HL-60 (cell line): ENCODE measurements at places on chromosomes 13 and 19.

DNA sequence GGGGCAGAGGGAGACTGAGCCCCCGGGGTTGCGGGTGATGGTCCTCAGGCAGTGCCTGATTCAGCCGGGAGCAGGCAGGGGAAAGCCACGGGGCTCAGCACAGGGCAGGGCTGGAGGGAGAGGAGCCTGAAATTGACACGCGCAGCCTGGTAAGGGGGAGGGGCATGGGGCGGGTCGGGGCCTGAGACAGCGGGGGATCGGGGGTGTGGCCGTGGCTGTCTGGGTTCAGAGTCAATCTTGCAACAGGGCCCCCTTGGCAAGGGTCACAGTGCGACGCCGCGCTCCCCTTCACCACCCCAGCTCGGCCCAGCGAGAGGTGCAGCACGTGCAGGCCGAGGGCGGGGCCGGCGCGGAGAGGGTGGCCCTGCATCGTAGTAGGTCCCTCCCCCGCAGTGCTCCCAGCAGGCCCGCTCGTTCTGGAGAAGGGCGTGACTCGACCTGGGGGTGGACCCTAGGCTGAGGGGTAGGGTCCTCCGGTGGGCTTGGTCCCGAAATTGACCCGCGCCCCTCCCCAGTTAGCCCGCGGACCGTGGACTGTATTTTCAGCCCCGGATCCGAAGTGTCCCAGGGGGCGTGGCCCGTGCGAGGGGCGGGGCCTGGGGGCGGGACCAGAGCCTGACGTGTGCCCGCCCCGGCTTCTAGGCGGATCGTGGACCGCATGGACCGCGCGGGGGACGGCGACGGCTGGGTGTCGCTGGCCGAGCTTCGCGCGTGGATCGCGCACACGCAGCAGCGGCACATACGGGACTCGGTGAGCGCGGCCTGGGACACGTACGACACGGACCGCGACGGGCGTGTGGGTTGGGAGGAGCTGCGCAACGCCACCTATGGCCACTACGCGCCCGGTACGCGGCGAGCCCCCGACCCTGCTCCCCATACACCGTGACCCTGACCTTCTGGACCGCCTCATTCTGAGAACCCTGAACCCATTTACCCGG, 6.0 kb downstream of the RCN3 start:
- peak; percentile 71 for DNase-seq

GRCh38 chr13:112341446-112341845, 34.7 kb upstream of the SPACA7 start:
- DNase-seq: no peak

- DNase-seq: no peak
These were observed 13.4 kb downstream of the THOP1 start for GRCh38 chr19:2798733-2799132.

GRCh38 chr13:25371158-25371874, 458 bp upstream of the ATP8A2 start:
- DNase-seq: no peak

- DNase-seq: no peak
These were observed 56.0 kb upstream of the FLT1 start for GRCh38 chr13:28550721-28551497.
